Stimulated activated CD8-positive, alpha-beta memory T cell treated with anti-CD3 and anti-CD28 coated beads, Interleukin-15, amount 100 ng/mL, for 48 hours (primary cell): ENCODE measurements at places on chromosomes 12 and 14.

- no peak for DNase-seq
These were observed 117.6 kb upstream of the RASSF8 start for GRCh38 chr12:25840678-25841465.

DNA sequence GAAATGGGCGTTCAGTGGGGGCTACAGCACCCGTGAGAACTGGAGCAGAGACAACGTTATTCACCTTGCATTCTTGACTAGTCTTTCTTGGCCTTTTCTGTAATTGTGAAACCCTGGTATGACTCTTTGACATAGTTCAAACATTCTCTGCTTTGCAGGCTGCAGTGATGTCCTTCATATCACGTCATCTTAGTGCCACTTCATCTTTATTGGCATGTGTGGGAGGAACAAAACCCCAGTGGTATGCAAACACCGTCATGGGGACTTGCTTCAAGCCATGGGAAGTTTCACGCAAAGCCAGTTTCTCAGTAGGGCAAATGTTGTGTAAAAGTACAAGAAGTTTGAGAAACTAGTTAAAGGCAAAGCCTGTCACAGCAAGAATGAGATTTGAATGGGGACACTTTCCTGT lies 20.2 kb upstream of the DUSP16 start:
- DNase-seq: peak; percentile 47

DNA sequence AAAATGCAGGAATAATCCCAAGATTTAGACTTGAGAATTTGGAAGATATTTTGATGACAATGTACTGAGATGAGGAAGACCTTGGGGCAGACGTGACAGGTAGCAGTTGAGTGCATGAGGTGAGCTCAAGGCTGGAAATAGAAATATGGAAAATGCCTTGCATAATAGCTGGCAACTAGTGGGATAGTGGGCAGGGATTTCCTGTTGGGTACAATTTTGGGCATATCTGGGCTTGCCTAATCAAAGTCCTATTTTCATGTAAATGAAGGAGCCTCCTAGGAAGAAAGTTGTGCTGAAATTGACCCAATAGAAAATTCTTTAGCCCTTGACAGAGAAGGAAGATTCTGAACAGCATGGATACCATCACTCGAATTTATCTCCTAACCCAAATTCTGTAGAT lies 6.4 kb upstream of the GLIPR1 start:
- DNase-seq: no peak

DNA sequence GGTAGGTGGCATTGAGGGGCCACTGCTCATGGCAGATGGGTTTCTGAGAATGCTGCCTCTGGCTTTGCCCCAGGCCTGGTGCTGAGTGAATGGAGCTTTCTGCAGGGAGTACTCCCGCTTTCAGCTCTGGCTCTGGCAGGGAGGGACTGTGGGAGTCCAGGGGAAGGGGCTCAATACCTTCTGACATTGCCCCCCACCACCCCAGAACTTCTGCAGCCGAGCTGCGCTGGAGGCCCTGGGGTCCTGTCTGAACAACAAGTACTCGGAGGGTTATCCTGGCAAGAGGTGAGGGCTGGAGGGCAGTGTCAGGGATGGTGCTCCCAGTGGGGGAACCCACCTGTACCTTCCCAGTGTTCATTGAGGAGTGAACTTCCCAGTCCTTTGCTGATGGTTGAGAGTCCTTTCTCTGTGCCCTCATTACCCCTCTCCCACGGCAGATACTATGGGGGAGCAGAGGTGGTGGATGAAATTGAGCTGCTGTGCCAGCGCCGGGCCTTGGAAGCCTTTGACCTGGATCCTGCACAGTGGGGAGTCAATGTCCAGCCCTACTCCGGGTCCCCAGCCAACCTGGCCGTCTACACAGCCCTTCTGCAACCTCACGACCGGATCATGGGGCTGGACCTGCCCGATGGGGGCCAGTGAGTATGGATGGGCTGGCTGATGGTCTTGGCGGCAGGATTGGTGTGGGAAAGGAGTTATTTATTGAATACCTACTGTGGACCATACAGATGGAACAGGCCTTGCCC lies 1.9 kb downstream of the SHMT2 start:
- DNase-seq: no peak

DNA sequence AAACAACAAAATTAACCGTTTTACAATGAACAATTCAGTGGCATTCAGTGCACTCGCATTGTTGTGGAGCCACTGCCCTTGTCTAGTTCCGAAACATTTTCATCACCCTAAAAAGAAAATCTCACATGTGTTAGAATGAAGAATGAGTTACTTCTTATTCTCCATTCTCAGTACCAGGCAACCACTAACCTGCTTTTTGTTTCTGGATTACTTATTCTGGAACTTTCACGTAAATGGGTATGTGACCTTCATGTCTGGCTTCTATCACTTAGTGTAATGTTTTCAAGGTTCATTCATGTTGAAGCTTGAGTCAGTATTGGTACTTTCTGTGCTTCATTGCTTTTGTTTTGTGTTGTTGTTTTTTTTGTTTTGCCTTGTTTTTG lies 15.6 kb downstream of the RCOR1 start:
- DNase-seq: no peak

DNA sequence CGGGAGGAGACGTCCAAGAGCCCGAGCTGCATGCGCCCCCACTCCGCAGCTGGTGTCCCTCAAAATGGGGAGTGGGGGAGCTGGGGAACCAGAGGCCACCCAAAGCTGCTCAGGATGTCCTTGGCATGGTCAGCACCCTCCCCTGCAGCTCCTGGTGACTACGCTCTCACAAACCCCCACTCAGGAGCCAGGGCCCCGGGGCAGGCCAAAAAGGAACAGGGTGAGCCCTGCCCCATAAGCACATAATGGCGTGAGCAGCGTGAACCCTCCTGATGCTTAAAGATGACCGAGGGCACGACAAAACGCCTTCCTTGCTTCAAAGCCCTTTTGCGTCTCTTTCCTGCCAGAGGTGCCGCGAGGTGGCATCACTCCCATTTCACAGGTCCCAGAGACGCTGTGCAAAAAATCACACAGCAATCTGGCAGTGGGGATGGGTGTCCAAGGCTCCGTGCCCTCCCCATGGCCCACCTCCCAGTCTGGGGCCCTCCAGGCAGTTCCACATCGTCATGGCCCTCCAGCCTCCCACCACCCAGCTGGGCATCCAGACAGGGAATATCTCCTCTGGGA lies 13.5 kb downstream of the NCOR2 start:
- no peak for DNase-seq

DNA sequence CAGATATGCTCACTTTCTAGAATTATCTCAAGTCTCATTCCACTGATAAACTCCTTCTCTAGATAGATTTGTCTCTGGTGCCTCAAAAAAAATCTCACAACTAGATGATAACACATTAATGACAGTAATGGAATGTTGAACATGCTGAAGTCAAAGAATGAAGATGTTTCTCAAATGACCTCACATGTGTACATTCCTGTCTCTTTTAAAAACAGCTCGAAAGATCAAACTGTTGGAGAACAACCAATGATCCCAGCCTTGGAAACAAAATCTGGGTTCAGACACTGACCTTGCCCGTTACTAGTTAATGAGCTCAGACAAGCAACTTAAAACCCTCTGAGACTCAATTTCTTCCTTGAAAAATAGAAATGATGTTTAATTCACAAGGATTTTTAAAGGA lies 44.7 kb upstream of the KCNJ8 start:
- no peak for DNase-seq

GRCh38 chr12:88242571-88242925 lies 100.4 kb downstream of the TMTC3 start:
- DNase-seq: no peak

DNA sequence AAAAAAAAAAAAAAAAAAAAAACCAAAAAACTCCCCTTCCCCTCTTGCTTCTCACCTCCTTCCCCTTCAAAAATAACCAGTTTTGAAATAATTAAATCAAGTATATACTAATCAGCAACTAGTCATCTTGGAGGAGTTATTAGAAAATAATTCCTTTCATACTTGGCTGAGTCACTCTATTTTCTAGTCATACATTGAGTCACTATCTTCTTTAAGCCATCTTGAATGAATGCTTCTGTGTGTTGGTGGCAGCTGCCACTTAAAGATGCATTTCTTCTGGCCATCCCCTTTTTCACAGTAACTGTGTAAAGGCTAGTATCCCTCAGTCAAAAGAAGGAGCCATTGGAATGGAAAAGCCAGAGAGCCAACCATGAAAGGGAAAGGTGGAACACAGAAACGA lies 84.2 kb upstream of the TMEM263 start:
- no peak for DNase-seq

DNA sequence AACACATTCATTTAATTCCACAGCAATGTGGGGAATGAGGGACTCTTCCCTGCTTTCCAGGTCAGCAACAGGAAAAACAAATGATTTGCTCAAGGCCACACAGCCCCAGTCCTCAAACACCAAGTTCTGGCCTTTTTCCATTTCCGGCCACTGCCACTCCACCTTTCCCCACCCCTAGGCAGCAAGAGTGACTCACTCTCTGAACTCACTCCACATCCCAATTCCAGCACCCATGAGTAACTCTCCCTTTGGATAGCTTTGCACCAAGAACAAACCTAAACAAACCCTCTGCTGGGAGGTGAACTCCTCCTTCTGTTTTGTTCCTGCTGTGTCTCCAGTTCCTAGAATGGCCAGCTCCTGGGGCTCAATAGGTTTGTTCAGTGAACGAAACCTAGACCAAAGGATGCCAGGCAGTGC lies 30.4 kb upstream of the PLEKHG6 start:
- no peak for DNase-seq

GRCh38 chr14:88188745-88189416 lies 134.2 kb downstream of the KCNK10 start:
- no peak for DNase-seq

DNA sequence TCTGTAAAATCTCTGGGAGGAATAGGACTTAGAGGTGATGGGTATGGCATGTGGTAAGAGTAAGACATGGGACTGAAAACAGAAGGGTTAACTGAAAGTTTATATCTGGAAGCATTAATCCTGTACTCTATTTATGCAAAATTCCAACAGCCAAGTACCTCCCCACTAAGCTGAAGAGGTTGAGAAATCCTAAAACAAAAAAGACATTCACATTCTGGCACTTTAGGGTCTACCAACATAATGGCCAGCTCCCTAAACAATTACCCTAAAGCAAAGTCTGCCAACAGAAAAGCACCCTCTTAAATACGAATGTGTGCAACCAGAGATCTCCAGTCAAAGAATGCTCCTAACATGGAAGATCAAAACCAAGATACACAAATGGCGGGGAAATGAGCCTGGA lies 87.4 kb downstream of the GTF2A1 start:
- no peak for DNase-seq

- no peak for DNase-seq
These were observed 111.0 kb upstream of the NCOR2 start for GRCh38 chr12:124678421-124678893.
